SIG-M5 (cell line): ENCODE measurements at places on chromosomes 7 and 10.

DNA sequence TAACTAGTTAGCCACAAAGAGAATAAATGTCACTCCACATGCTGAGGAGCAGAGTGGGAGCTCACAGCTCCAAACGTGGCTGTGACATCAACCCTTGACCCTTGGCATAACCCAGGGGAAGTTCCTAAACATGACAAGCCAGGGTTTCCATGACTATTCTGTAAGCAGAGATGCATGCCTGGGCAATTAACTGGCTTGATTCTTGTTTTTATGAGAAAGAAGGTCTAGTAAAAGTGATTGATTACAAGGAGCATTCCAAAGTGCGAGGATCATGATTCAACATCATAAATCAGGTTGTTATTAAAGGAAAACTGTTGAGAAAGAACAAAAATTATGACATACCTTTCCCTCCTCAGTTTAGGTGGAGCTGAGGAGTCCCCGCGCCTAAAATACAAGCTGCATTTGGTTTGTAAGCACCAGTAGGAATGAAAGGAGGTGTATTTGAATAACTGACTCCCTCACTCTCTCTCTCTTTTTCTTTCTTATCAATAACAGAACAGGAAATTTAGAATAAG is 108.4 kb downstream of the SFMBT2 start:
- DNase-seq, result no peak

GRCh38 chr10:124560377-124561105 is 98.9 kb downstream of the LHPP start:
- no peak for DNase-seq

- no peak for DNase-seq
Measured at GRCh38 chr7:158811894-158812293, 17.4 kb downstream of the ESYT2 start.

DNA sequence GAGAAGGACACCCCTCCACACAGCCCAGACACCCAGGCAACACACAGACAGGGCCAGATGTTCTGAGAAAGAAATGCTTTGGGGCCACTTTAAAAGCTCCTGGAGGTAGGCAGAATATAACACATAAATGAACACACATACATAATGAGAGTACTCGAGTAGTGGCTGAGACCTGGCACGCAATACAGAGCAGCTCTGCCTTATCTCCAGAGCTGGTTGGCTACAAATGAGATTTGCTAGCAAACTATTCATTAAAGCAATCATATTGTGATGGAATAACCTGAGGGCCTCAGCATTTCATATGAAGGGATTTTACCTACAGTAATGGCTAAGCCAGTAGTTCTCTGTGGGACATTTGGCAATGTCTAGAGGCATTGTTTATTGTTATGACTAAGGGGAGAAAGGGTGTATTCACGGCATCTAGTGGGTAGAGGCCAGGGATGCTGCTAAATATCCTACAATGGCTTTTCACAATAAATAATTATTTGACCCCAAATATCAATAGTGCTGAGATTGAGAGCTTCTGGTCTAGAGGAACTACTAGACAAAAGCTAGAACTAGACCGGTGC is 5.5 kb upstream of the IMPDH1 start:
- no peak for DNase-seq

DNA sequence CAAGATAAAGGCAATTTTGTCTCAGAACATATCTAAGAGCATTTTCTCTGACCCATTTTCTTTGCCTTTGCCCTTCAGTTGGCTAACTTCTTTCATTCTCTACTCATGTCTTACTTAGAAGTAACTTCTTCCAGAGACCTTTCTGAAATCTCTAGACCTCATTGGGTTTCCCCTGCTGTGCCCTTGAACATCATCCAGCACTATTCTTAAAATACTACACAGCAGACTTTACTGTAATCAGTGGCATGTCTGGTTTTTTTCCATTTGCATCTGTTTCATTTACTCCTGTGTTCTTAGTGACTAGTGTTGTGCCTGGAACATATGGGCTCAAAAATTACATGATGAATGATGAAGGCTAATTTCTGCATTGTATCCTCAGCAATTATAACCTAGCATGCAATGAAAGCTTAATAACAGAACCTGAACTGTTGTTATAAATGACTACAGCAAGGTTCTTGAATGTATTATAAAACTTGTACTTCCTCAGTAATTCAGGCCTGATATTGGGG is 301.9 kb downstream of the CDK14 start:
- no peak for DNase-seq
